ENCODE measurements at places on chromosomes 3 and 15. TPM values are rescaled to one million over a fixed set of nuclear protein-coding genes. Genes with fewer than 3 reads are reported as not detected.

GRCh38 chr3:105353485-105354161 is 13.1 kb upstream of the ALCAM start:
- peaks cover 32% of the 10 kb centered on the region for H3K27me3 ChIP-seq
- H3K27ac ChIP-seq = no peak overlapping the region
- H3K4me1 ChIP-seq = no peaks in the 10 kb centered on the region

DNA sequence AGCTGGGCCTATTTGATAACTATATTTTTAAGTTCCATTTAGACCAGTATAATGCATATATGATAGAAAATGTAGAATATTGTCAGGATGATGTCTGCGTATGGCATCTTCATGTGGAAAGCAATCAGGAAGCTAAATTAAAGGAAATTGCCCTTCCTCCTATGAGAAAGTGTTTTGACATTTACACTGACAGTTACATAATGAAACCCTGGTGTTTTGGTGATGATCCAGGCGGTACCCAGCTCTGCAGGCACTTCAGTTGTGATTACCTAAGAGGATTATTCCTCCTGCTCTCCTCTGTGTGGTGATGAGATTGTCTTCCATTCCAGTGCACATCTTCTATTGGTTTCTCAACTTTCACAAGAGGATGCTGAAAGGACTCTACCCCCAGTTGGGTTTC is 126.5 kb upstream of the MITF start:
- no peaks in the 10 kb centered on the region for H3K27me3 ChIP-seq
- H3K27ac ChIP-seq = no peak overlapping the region
- H3K36me3 ChIP-seq = no peaks in the 10 kb centered on the region
- no peak for DNase-seq
- no peak overlapping the region for H3K4me3 ChIP-seq

DNA sequence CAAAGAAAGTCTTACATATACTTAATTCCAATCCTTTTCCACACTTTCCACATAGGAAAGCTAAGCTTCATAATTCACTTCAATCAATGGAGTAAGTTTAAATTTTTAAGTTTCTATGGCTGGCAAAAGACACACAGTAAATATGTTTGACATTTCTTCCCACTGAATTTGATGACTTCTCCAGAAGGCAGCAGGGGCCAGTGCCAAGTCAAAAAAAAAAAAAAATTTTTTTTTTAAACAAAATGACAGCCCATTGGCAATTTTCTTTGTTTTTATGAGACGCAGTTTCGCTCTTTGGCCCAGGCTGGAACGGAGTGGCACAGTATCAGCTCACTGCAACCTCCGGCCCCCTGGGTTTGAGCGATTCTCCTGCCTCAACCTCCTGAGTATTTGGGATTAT is 28.7 kb downstream of the ATP13A3 start:
- no peak overlapping the region for H3K27ac ChIP-seq
- H3K4me1 ChIP-seq = no peaks in the 10 kb centered on the region
- no peak overlapping the region for H3K4me3 ChIP-seq
- H3K36me3 ChIP-seq = peaks cover 6% of the 10 kb centered on the region
- no peak for DNase-seq

DNA sequence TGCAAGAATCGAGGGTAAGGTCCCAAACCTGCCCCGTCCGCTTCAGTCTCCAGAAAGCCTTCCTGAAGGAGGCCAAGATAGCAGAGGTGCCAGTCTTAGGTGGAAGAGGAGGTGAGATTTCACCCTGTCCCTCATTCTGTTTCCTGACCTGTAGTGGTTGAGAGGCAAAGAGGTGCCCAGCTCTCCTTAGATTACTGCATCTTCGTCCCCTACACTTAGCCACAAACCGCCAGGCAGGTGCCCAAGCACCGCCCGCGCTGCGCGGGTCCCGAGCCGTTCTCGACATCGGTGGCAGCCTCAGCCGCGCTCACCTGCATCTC is 23.8 kb upstream of the POLG start:
- no peak for DNase-seq
- peaks cover 94% of the 10 kb centered on the region for H3K27me3 ChIP-seq
- H3K36me3 ChIP-seq = no peaks in the 10 kb centered on the region
- peaks cover 22% of the 10 kb centered on the region for H3K4me1 ChIP-seq

DNA sequence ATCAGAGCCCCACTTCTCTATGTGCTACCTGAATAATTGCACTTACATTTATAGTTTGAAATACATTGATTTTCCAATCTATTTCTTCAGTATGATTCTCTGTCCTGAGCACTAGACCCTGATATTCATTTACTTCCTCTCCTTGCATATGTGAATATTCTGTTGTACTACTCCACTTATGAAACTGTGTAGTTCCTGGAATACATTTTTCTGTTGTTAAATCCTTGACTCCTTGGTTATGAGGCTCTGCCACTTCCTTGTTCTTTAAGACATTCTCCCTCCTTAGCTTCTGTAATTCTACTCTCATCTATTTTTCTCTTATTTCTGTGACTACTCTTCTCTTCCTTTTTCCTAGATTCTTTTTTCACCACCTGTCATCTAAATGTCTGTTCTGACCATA is 12.9 kb upstream of the MGA start:
- H3K4me3 ChIP-seq = no peak overlapping the region
- H3K36me3 ChIP-seq = no peaks in the 10 kb centered on the region
- peaks cover 4% of the 10 kb centered on the region for H3K4me1 ChIP-seq
- H3K27me3 ChIP-seq = no peaks in the 10 kb centered on the region

DNA sequence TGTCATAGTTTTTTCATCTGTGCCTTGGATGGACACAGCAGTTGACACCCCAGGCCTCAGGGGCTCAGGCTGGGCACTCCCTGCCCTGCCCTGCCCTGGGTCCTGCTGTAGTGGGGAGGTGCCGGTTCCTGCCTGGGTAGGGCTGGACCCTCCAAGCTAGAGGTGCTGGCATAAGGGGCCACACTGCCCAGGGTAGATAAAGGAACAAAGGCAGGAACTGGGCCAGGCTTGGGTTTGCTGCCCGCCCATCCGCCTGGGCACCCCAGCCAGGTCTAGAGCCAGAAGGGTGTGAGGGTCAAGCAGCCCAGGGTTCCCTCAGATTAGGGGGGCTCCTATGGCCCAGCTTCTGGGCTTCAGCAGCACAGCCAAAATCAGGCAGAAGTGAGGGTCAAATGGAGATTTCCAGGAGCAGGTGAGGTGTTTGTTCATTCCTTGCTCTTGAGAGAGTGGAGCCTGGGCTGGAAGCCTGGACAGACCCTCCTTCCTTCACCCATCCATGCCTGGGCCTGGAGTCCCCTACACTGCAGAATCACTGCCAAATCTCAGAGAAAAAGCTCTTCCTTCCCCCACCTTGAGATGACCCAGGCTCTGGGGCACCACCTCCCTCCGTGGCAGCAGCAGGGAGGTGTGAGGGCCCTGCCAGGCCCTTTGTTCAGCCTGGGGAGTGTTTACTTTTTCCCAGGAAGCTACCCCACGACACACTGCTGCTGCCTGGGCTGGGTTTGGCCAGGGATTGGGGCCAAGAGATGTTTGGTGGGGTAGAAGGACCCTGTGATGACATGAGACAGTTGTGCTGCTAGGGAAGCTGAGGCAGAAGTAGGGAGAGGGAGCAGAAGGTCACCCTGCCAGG is 7.1 kb downstream of the SEMA3F start:
- H3K27ac ChIP-seq = peak overlapping the region; percentile 82
- no peak for DNase-seq
- no peak overlapping the region for H3K4me3 ChIP-seq
- H3K27me3 ChIP-seq = no peaks in the 10 kb centered on the region

- peak overlapping the region; percentile 15 for H3K4me3 ChIP-seq
- H3K27ac ChIP-seq = no peak overlapping the region
These were observed 28.1 kb downstream of the NR1I2 start for GRCh38 chr3:119810018-119810435.

GRCh38 chr15:52481915-52482314 is 46.8 kb downstream of the MYO5A start:
- no peaks in the 10 kb centered on the region for H3K36me3 ChIP-seq
- H3K4me1 ChIP-seq = peaks cover 3% of the 10 kb centered on the region
- H3K4me3 ChIP-seq = no peak overlapping the region
- peak; percentile 23 for DNase-seq

- no peaks in the 10 kb centered on the region for H3K27me3 ChIP-seq
- no peaks in the 10 kb centered on the region for H3K36me3 ChIP-seq
- DNase-seq = no peak
- no peaks in the 10 kb centered on the region for H3K4me1 ChIP-seq
- no peak overlapping the region for H3K4me3 ChIP-seq
These were observed 199.6 kb upstream of the EIF1B start for GRCh38 chr3:40109641-40110490.

DNA sequence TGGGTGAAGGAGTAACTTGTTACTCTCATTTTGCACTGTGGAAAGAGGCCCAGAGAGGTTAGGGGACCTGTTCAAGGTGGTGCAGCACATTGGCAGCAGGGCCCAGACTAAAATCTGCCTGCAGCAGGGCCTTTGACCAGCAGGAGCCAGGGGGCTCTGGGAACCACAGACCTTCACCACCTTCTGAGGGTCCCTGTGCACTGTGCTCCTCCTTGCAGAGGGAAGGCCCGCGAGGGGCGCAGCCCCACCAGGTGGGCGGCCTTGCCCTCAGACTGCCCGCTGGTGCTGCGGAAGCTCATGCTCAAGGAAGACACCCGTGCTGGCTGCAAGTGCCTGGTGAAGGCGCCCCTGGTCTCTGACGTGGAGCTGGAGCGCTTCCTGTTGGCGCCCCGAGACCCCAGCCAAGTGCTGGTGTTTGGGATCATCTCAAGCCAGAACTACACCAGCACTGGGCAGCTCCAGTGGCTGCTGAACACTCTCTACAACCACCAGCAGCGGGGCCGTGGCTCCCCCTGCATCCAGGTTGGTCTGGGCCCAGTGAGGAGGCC is 61.5 kb upstream of the FGD5 start:
- no peaks in the 10 kb centered on the region for H3K27me3 ChIP-seq
- H3K4me3 ChIP-seq = no peak overlapping the region
- no peaks in the 10 kb centered on the region for H3K4me1 ChIP-seq
- H3K27ac ChIP-seq = no peak overlapping the region
- no peak for DNase-seq

- H3K27me3 ChIP-seq = peaks cover 86% of the 10 kb centered on the region
- no peak overlapping the region for H3K4me3 ChIP-seq
- DNase-seq = no peak
- peaks cover 13% of the 10 kb centered on the region for H3K4me1 ChIP-seq
- H3K36me3 ChIP-seq = no peaks in the 10 kb centered on the region
These were observed 1.8 kb upstream of the SLC38A3 start for GRCh38 chr3:50203113-50203808.

DNA sequence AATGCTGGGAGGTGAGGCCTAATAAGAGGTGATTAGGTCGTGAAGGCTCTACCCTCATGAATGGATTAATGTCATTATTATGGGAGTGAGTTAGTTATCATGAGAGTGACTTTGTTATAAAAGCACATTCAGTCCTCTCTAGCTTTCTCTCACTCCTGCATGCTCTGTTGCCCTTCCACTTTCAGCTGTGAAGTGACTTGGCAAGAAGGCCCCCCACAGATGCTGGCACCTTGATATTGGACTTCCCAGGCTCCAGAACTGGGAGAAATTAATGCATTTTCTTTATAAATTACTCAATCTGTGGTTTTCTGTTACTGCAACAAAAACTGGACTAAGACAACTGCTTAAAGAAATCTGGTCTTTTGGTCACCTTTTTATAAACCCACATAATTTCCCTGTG is 144.3 kb downstream of the FBN1 start:
- no peaks in the 10 kb centered on the region for H3K36me3 ChIP-seq
- H3K27ac ChIP-seq = no peak overlapping the region
- H3K27me3 ChIP-seq = no peaks in the 10 kb centered on the region
- no peaks in the 10 kb centered on the region for H3K4me1 ChIP-seq
- H3K4me3 ChIP-seq = no peak overlapping the region

DNA sequence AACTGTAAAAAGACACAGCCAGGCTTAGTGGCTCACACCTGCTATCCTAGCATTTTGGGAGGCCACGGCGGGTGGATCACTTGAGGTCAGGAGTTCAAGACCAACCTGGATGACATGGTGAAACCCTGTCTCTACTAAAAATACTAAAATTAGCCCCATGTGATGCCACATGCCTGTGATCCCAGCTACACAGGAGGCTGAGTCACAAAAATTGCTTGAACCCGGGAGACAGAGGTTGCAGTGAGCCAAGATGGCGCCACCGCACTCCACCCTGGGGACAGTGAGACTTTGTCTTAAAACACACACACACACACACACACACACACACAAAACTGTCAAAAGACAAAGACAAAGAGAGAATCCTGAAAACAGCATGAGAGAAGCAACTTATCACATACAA is 18.0 kb downstream of the SPCS1 start:
- no peaks in the 10 kb centered on the region for H3K27me3 ChIP-seq
- H3K36me3 ChIP-seq = no peaks in the 10 kb centered on the region
- no peak for DNase-seq

DNA sequence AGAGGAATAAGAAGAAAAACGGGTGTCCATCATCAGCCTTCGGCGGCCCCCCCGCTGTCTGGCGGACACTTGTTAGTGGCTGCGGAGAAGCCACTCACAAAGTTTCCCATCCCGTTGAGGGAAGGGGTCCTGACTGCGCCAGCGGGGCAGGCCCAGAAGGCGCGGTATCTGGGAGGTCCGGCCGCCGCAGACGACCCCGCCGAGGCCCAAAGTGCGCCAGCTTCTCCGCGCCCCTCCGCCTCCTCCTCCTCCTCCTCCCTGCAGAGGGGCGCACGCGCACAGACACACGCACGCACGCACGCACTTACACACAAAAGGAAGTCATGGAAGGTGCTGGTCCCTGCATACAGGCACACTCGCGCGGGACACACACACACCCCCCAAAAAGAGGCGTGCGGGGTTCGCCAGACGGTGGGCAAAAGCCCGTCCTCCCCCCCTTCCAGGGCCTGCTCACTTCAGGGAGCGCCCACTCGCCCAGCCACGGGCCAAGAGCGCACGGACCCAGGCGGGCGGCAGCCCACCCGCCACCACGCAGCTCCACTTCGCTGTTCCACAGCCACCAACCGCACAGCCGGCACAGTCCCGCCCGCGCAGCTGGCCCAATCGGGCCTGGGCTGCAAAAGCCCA is 18.0 kb downstream of the ZNF148 start:
- no peaks in the 10 kb centered on the region for H3K27me3 ChIP-seq
- peak overlapping the region; percentile 42 for H3K4me3 ChIP-seq
- H3K4me1 ChIP-seq = peaks cover 20% of the 10 kb centered on the region
- H3K36me3 ChIP-seq = no peaks in the 10 kb centered on the region
- DNase-seq = peak; percentile 26

- H3K4me1 ChIP-seq = peaks cover 5% of the 10 kb centered on the region
- no peak overlapping the region for H3K4me3 ChIP-seq
- peak overlapping the region; percentile 54 for H3K27ac ChIP-seq
- H3K27me3 ChIP-seq = no peaks in the 10 kb centered on the region
- no peaks in the 10 kb centered on the region for H3K36me3 ChIP-seq
These were observed 47.0 kb downstream of the GYG1 start for GRCh38 chr3:149038322-149038721.

GRCh38 chr3:161336661-161337060 is 34.7 kb downstream of the SPTSSB start:
- no peak overlapping the region for H3K4me3 ChIP-seq
- H3K4me1 ChIP-seq = no peaks in the 10 kb centered on the region
- H3K36me3 ChIP-seq = no peaks in the 10 kb centered on the region

The IQCB1 gene
- 4.5 TPM for total RNA-seq

The C3orf22 gene
- not detected for total RNA-seq

The RTP3 gene
- total RNA-seq = not detected

The OR5K3 gene
- total RNA-seq = not detected

The BRPF1 gene
- total RNA-seq = 9.4 TPM

The ATP2B2 gene
- total RNA-seq = not detected

The DVL3 gene
- total RNA-seq = 63.3 TPM

The CPNE9 gene
- not detected for total RNA-seq

The TGM4 gene
- not detected for total RNA-seq

The CHRNA5 gene
- total RNA-seq = 3.8 TPM

The ADGRG7 gene
- total RNA-seq = 1.8 TPM

The CGNL1 gene
- total RNA-seq = 1.4 TPM

The KLHL40 gene
- total RNA-seq = not detected

Measured in transverse colon (tissue), 4 donors.